ENCODE measurements at places on chromosomes 13 and 19. TPM values are rescaled to one million over a fixed set of nuclear protein-coding genes. Genes with fewer than 3 reads are reported as not detected.

Gene S1PR5
- total RNA-seq, result not detected

Gene ZNF723
- not detected for total RNA-seq

DNA sequence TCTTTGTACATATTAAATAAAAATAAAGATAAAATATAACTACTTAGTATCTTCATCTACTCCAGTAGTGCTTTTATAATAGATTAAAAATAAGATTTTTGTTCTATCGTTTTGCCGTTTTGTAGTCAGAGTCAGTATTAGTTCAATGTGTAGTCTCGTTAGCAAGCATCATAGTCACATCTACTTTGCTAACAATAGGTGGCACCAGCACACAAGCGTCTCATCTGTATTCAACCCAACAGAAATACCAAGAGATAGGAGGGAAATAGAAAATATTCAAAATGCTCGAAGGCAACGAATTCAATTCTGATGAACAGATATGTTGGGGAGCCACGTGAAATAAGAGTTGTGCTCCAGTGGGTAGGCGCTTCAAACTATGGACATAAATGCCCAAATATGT, 21.4 kb upstream of the MICU2 start:
- DNase-seq, result no peak

DNA sequence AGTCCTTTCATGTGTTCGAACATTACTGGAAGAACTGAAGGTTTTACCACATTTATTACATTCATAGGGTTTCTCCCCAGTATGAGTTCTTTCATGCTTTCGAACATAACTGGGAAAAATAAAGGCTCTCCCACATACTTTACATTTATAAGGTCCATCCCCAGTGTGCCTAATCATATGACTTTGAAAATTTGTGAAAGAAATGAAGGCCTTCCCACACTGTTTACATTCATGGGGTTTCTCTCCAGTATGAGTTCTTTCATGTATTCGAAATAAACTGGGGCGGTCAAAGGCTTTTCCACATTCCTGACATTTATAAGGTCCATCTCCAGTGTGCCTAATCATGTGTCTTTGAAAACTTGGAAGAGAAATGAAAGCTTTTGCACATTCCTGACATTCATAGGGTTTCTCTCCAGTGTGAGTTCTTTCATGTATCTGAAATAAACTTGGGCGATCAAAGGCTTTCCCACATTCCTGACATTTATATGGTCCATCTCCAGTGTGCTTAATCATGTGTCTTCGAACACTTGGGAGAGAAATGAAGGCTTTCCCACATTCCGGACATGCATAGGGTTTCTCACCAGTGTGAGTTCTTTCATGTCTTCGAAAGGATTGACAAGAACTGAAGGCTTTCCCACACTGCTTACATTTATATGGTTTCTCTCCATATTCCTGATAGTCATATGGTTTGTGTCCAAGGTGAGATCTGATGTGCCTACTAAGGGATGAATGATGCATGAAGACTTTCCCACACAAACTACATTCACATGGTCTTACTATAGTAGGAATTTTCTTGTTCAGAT, 24.0 kb downstream of the ZNF564 start:
- DNase-seq, result no peak

GRCh38 chr13:99585609-99586008, 84.3 kb downstream of the TM9SF2 start:
- no peak for DNase-seq

GRCh38 chr13:113337556-113337955, 26.4 kb downstream of the GRTP1 start:
- DNase-seq, result no peak

GRCh38 chr19:54271106-54271505, 9.8 kb downstream of the LILRB2 start:
- DNase-seq, result no peak

DNA sequence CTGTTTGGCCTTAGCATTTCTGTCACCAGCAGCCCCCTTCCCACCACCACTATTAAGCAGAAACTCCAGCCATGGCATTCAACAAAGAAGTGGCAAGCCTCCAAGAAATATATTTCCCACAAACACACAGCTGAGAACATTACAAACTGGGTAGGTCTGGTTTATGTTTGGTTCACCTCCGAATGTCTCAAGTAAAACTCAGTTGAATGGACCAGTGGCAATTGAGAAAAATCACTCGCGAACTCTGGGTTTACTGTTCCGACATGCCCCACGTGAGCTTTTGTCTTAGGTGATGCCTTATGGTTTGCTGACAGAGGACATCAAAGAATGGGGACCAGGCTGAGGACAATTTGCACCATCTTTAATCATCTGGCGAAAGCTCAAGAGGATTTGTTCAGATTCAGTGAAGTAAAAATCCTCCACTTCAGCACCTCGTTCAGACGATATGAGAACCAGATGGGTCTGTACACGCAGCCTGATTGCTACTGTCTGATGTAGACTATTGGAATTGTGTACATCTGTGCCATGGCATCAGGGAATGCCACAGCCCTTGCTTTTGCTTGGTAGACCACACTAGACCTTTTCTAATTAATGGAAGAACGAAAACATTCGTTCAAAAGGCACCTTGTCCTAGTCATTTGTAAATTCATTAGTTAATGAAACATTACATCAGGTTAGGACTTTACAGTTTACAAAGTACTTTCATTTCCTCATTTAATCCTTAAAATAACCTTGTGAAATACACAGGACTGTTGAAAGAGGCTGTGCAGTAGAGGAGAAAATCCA, 59.4 kb downstream of the SLC10A2 start:
- DNase-seq, result no peak

Gene GADD45B
- 793 TPM for total RNA-seq

Gene IFNL1
- total RNA-seq, result not detected

DNA sequence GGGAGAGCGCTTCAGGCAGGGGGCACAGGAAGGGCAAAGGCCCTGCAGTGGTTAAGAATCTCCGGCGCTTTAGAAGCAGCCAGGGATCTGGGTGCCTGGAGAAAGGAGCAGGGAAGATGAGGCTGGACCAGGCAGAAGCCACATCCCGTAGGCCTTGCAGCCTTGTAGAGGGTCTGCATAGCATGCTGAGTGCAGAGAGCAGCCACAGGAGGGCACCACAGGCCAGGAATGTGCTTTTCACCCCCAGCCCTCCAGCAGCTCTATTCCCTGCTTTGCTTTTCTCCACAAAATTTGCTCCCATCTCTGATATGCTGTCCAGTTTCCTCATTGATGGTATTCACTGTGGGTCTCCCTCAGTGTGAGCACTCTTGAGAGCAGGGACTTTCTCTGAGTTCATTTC, 5.7 kb downstream of the WDR62 start:
- no peak for DNase-seq

Gene ZNF154
- 7.0 TPM for total RNA-seq

- no peak for DNase-seq
These were observed 2.4 kb upstream of the PRR12 start for GRCh38 chr19:49588365-49589122.

Gene RAB20
- 10.9 TPM for total RNA-seq

- no peak for DNase-seq
These were observed 3.4 kb downstream of the GGN start for GRCh38 chr19:38384209-38385027.
